ENCODE measurements at places on chromosomes 7 and 10.

- DNase-seq = no peak
Measured at GRCh38 chr7:6430271-6430940, 17.3 kb downstream of the DAGLB start.

- no peak for DNase-seq
Measured at GRCh38 chr10:99767901-99768300, 14.5 kb upstream of the ABCC2 start.

GRCh38 chr7:129841465-129841864 lies 111.3 kb downstream of the UBE2H start:
- no peak for DNase-seq

- no peak for DNase-seq
Measured at GRCh38 chr7:30091491-30091912, 43.3 kb upstream of the MTURN start.

DNA sequence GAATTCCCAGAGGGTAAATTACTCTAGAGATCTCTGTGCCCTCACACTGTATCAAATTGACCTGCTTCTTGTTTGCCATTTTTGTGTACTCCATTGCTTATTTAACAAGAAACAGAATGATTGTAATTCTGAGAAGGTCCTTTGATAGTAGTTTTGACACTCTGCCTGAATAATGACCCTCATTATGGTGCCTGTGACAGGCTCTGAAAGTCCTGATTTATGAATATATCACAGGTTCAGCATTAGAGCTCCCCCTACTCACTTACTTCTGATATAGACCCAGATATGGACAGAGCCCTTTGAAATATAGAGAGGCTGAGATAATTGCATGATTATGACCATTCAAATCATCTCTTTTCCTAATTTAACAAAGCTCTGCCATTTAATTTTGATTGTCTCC lies 465.2 kb downstream of the MDFIC start:
- DNase-seq = no peak
